Pericardium fibroblast (primary cell): ENCODE measurements at places on chromosomes 12 and 14. TPM values are rescaled to one million over a fixed set of nuclear protein-coding genes. Genes with fewer than 3 reads are reported as not detected.

TMEM179 gene
- not detected in 2 replicates for total RNA-seq

TAMALIN gene
- total RNA-seq, result 17.9 and 18.8 TPM in 2 replicates

BEGAIN gene
- 0.09 and 0.35 TPM in 2 replicates for total RNA-seq

CLEC14A gene
- total RNA-seq, result 2.6 and 9.9 TPM in 2 replicates

WIF1 gene
- total RNA-seq, result not detected in 2 replicates

CEBPE gene
- total RNA-seq, result not detected in 2 replicates

C14orf93 gene
- total RNA-seq, result 5.4 and 14.7 TPM in 2 replicates

CISTR gene
- total RNA-seq, result not detected in 2 replicates

PLXNC1 gene
- total RNA-seq, result 6.6 and 9.8 TPM in 2 replicates

SLC35F4 gene
- total RNA-seq, result not detected in 2 replicates

SERPINA3 gene
- 63.4 and 80.7 TPM in 2 replicates for total RNA-seq

TMEM119 gene
- 182 and 212 TPM in 2 replicates for total RNA-seq

PLEKHG7 gene
- not detected in 2 replicates for total RNA-seq

KLRC1 gene
- not detected in 2 replicates for total RNA-seq
